CD4-positive, alpha-beta T cell (primary cell): ENCODE measurements at places on chromosomes 11 and 22.
A peak's percentile ranks its signal among the peaks of the same experiment; 100 is the strongest.

DNA sequence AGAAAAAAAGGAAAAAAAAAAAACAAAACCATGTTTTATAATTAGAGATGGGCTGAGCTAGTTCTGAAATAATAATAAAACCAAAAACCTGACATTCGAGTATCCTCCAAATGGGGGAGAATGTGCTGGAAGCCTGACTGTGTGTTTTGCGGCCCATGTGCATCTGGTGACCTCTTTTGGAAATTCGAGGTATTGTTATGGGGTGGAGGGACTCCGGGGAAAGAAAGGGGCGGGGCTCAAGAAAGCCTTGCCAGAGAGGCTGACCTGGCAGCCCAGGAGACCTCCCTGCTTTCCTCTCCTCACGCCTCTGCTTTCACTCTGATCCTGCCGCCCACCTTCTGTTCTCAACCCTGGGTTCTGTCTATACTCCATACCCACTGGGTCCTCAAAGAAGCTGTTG, 72.9 kb downstream of the CTTN start:
- DNase-seq, result no peak

DNA sequence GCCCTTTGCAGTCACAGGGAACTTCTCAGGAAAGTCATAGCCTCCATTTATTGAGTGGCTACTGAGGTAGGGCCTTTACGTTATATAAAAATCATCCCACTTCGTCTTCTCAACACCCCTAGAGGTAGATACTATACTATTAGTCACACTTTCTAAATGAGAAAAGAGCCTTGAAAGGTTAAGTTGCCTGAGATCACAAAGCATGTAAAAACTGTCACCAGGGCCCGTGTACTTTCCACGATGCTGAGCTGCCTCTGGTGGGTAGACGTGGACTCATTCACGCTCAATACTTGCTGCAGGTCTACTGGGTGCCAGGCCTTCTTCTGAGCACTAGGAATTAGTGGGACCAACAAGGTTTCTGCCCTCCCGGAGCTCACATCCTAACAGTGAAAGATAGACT, 16.3 kb downstream of the CHRDL2 start:
- DNase-seq, result no peak

DNA sequence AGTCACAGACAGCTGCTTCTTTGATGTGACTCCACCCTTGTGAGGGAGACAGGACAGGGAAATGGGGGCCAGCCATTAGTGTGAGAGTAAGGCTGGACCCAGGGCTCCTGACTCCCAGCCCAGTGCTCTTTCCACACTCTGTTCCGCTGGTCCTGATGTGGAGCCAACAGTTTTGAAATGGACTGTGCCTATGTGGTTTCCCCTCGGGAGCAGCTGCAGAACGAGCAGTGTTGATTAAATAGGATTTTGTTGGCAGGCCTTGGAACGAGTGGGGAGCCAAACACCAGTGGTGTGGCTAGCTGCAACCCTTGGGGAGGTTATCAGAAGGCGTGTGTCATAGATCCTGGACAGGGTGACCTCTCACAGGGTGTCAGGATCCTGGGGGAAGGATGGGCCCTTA, 66.5 kb upstream of the AMPD3 start:
- DNase-seq, result no peak

DNA sequence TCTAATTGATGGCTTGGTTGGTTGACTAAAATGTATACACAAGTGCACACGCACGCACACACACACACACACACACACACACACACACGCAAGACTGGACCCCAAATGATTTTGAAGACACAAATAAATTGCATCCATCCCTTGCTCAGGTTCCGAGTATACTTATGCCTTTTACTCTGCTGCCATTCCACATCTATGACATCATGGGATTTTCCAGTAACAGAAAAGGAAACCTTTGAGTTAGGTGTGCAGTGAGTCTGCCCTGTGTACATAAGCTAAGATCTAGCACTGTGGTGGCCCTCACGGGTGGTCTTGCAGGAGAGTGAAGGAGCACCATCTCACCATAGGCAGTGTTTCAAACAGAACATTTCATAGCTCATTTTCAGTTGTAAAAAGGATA, 20.5 kb upstream of the LARGE1 start:
- DNase-seq, result no peak

DNA sequence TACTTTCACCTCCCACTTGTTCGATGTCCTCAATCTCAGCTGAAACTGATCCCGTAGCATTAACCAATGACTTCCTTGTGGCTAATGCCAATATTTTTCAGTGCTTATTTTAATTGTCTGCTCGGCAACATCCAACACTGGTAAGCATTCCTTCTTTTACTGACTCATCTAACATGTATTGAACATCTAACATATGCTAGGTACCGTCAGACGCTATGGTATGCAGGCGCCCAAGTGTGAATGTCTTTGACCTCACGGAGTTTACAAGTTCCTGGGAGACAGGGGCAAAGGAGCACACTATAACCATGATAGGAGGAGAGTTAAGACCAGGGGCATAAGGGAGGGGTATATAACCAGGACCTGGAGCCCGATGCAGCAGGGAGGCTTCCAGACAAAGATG, 1.7 kb downstream of the BRMS1 start:
- DNase-seq, result no peak

DNA sequence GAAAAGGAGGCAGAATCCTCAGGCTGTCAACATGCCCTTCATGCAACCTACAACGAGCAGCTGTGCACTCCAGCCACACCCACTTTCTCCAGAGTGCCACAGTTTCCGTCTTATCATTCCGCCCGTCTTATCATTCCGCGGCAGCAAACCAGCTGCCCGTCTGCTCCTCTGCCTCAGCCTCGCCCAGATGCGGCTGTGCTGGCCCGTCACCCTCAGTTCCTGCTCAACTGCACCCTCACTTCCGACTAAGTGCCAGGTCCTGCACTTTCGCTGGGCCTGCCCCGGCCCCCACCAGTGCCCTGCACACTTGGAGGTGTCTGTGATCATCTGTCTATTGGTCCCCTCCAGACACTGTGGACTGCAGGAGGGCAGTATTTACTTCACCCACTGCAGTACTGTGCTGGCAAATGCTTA, 43.7 kb downstream of the MICAL3 start:
- peak; percentile 63 for DNase-seq

DNA sequence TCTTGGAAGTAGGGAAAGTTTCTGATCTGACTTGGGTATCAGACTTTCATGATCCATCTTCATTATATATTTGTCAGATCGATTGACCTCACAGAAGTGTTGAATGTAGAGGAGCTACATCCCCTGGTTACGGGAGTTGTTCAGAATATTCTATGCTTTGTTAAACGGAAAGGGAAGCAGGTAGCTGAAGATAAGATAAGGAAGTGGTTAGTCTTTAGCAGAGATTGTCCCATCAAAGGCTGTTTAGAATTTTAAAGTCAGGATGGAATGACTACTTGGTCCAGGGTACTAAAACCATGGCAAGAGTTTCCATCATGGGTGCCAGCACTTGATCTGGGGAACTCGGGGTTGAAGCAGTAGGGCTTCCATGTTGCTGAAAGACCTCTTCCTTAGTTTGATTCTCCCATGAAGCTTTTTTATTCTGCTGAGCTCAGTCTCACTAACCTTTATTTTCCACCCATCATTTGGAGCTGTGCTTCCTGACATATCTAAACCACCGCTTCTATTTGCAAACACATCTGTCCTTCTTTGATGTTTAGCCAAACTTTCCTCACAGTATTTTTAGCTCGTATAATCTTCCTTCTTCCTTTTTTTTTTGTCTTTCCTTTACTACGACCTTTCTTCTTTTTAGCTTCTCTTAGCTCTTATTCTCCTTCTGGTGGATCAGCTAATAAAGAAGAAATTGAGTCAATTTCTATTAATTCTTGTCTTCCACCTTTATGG, 4.0 kb upstream of the C22orf31 start:
- no peak for DNase-seq

GRCh38 chr11:133606124-133606523, 73.8 kb upstream of the OPCML start:
- no peak for DNase-seq

DNA sequence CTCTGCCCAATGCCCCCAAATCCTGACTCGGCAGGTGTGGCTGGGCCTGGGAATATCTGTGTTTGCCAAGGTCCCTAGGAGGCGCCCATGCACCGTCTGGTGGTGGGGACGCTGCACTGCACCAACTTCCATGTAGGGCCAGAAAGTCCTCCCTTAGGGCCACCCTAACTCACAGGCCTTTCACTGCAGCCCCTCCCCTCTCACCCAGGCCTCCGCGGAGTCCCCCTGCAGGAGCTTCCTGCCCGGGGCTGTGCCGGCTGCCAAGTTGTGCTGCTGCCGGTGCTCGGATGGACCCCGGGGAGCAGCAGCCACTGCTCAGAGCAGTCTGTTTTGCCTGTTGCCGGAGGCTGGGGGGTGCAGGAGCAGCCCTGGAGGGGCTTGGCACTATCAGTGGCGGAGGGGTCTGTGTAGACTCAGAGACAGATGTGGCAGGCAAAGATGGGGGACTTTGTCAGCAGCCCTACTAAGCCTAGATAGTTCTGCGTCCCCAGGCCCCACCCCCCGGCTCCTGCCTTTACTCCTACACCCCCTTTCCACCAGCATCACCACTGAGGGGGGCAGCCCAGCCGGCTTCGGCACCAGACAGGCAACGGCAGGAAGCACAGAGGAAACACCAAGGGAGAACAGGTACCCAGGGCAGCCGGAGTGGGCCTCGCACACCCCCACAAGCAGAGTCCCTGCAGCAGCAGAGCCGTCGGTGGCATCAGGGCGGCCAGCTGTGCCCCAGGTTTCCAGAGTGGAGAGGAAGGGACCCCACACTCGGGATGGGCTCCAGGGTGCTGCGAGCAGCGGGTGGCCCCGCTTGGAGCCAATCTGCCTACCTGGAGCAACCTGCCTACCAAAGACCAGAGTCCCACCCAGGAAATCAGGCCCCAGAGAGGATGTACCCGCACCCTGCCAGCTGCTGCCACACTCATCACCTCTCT, 124.3 kb downstream of the TRIM29 start:
- no peak for DNase-seq

DNA sequence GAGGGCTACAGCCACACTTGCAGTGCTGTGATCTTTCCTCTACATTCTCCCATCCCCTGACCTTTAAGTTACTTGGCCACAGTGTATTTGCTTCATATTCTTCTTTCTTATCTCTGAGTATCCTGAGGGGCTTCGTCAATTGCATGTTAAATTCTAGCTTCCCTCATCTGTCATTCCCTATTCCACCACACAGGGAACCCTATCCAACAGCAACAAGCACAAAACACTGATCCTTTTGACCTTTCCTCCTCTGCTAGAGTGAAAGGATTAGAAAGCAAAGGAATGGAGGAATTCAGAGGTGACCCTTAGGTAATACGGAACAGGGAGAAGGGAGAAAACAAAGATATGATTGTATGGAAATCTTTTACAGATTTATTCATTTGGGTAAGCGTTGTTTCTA, 1061.7 kb upstream of the TENM4 start:
- no peak for DNase-seq

GRCh38 chr11:64010783-64011182, 24.5 kb downstream of the OTUB1 start:
- DNase-seq, result no peak

DNA sequence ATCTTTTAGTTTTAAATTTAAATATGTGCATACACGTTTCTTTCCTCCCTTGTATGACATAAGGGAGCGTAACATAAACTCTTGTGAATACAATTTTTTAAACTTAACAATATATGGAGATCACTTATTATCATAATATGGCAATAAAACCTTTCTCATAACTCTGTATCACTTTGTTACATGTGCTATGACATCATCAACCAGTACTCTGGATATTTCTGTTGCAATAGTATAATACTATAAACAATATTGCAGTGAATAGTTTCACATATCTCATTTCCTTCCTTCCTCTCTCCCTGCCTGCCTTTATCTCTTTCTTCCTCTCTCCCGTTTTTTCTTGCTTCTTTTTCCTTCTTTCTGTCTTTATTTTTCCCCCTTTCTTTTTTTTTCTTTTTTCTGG, 1278.0 kb upstream of the CNTN5 start:
- DNase-seq, result no peak

DNA sequence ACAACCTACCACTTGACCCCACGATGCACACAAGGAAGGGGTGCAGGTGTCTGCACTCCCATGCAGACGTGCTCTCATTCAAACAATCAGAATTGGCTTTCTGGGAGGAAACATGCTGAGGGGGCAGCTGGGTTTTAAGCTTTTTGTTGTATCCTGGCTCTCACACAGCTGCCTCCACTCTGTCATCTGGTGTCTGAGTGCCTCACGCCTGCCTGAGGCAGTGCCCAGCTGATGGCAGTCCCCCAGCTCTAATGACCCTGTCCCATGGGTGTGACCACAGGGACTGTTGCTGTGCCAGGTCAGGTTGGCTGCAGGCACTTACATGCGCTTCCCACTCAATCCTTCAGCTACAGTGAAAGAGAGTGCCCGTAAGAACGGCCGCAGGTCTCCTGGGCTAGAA, 53.7 kb downstream of the ARFGAP3 start:
- DNase-seq, result no peak

DNA sequence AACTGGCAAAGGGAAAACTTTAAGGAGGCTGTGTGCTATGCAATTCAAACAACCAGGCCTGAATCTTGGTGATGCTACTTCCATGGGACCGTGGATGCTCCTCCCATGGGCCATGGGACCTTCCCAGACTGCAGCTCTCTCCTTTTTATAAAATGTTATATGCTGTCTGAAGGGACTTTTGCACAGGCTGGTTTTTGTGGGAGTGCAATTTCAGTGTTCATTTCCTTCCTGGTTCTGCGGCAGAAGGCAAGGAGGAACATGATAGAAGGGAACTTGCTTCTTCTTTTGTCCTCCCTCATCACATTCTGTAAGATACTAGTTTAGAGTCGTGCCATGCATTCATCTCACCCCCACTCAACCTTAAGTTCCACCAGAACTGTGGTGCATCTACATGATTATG, 68.9 kb downstream of the C11orf58 start:
- DNase-seq, result no peak

- DNase-seq, result no peak
These were observed 87.9 kb downstream of the NCAM1 start for GRCh38 chr11:113048820-113049768.

DNA sequence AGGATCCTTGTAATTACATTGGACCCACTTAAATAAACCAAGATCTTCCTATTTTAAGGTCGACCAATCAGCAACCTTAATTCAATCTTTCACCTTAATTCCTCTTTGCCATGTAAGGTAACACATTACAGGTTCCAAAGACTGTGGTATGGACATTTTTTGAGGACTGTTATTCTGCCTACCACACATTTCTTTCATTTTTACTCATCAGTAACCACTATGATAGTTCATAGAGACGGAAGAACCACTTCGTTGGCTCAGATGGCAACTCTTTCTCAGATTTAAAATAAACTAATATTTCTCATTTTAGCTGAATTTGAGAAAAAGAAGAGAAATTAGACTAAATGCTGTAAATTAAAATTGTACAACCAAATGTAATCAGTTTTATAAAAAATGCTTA, 96.3 kb downstream of the PAX6 start:
- no peak for DNase-seq
